Motor neuron (in vitro differentiated cells): ENCODE measurements at places on chromosomes 12 and 14. TPM values are rescaled to one million over a fixed set of nuclear protein-coding genes. Genes with fewer than 3 reads are reported as not detected.

Gene OTOGL
- total RNA-seq = 0.64 and 0.74 TPM in 2 replicates

Gene CLEC1B
- not detected in 2 replicates for total RNA-seq

Gene SSPN
- total RNA-seq = 2.1 and 3.7 TPM in 2 replicates

DNA sequence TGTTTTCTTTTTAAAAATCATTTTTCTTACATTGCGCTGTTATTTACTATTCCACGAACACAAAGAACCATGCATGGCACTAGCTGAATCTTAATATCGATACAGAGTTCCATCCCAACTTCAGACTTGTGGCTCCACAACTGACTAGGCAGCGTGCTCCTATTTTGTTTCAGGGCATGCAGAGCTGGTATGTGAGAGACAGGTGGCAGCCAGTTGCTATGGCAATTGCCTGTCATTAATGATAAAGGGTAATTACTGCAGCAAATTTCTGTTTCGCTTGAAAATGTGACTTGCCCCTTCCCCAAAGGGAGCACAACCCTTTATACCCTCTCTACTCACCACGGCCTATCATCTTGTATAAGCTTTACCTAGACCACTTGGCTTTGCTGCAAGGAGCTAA is 113.1 kb upstream of the G2E3 start:
- no peak for ATAC-seq

DNA sequence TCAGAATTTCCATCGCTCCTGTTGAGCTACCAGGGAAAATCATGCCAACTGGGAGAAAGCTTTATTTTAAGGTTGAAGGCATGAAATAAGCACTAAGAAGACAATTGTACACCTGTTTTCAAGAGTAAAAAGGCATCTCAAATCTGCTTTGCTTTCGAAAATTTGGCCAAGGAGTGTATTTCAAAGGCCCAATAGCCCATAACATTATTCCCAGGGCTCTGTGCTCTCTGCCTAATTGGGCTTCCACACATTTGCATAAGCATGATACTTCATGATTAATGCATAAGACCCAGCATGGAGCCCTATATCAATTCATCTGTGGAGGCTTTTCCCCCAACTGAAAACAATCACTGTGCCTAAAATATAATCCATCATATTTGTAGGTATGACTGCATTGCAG is 258.5 kb downstream of the NOVA1 start:
- ATAC-seq = no peak

DNA sequence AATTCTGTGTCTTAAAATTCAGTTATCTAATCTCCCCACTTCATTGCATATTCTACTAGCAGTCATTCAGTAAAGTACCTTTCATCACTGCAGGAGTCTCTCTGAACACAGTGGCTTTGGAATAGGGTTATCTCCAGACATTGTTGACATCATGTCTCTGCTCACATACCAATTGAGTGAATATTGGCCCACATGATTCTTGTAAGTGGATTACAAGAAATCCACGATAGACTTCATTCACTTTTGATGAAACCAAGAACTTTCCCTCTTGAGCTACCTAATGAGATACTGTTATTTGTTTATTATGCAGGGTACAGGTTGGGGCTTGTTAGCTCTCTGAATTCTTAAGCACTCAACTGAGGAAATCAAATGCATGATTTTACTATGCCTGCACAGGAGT is 284.9 kb downstream of the RAD51B start:
- no peak for ATAC-seq

DNA sequence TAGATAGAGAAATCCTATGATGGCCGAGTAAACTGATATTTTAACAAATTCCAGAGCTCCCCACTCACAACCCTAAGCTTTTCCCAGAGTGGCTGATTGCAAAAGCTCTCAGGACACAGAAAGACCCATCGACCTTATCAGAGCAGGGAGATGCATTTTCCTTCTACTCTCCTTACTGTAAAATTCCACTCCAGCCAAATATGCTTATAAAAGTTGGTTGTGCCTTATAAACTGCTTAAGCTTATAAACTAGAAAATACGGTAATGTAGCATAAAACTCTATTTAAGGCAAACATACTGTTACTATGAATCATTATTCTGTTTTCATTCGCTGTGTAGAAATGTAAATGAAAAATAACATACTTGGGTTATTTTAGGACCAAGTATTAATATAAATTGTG is 41.6 kb upstream of the TRHDE start:
- no peak for ATAC-seq
